ENCODE measurements at places on chromosomes 2 and 18. TPM values are rescaled to one million over a fixed set of nuclear protein-coding genes. Genes with fewer than 3 reads are reported as not detected.

STAT4 gene
- total RNA-seq: 0.55 TPM

PLA2R1 gene
- 2.5 TPM for total RNA-seq

PDE11A gene
- total RNA-seq: 0.91 TPM

BCL11A gene
- not detected for total RNA-seq

UGT1A4 gene
- not detected for total RNA-seq

CHRNG gene
- not detected for total RNA-seq

NTSR2 gene
- total RNA-seq: not detected

NMUR1 gene
- not detected for total RNA-seq

Measured in A172 (cell line).